ENCODE measurements at places on chromosomes 5 and 9.
A peak's percentile ranks its signal among the peaks of the same experiment; 100 is the strongest.

DNA sequence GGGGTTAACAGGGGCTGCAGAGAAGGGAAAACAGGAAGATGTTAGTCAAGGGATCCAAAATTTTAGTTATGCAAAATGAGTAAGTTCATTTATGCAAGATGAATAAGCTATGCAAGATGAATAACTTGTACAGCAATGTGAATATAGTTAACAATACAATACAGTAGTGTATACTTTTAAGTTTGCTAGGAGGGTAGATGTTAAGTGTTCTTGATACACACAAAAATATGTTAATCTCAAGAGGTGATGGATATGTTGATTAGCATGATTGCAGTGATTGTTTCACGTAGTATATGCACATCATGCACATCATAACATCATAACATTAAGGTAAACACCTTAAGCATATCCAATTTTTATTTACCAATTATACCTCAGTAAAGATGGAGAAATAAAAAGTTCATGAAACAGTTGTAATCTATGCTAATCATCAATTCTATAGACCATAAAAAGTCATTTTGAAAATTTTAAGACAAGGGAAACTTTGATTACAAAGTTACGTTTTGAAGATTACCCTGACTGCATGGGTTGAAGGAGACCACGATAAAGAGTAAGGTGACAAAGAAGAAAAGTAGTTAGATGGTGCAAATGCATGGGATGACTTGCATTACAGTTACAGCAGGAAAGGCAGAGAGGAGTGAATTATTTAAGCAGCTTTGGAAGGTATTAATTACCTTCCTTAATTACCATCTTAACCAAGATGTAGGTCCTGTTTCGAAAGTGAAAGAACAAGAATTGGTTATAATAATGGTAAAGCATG lies 31.4 kb downstream of the FAM174A start:
- no peak for DNase-seq

GRCh38 chr5:132611965-132612364 lies 46.0 kb upstream of the IL13 start:
- DNase-seq = no peak

DNA sequence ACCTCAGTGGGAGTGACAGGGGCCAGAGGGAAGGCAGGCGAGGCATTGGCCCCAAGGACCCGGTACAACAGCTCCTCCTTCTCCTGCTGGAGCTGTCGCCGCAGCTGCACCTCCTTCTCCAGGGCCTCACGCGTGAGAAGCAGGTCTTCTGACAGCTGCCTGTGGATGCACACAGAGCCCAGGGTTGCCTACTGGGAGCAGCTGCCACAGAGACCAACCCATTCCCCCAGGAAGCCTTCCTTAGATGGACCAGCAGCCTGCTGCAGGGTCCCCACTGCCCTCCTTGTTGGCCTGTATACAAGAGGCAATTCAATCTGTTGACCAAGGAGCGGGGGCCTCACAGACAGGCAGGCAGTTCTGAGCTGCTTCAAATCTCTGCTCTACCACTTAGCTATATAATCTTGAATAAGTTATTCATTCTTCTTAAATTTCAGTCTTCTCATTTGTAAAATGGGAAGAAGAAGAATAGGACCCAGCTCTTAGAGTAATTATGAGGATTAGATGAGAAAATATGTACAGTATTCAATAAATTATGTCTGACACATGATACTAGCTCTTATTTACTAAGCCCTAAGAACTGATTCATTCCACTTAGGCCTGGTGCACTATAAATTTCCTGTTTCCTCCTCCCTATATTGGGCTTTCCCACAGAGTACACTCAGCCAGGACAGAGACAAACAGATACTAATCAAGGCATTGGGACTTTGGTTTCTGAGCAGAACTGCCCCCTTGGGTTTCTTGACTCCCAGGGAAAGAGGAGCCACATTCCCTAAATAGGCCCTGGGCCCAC lies 26.1 kb upstream of the ANXA6 start:
- no peak for DNase-seq

DNA sequence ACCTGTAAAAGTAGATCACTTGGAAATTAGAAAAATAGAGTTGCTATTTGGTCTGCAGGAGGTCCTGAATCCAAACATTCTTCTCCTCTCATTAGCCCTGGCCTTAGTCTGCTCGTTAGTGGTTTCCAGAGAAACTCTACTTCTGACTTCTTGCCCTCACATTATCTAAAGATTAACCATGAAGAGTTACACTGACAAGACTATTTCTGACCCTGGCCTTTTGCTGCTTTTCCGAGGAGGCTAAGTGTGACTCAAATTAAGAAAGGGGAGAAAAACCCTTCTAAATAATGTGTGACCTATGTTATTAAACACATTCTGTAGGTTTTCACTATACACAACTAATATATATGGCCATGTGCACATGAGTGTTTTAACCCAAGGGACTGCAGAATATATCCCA lies 302.4 kb downstream of the RAB3C start:
- no peak for DNase-seq

GRCh38 chr9:137672907-137673791 lies 54.3 kb downstream of the EHMT1 start:
- peak; percentile 91 for DNase-seq
